Uterus (tissue), 4 donors: ENCODE measurements at places on chromosomes 11 and 22.
A peak's percentile ranks its signal among the peaks of the same experiment; 100 is the strongest.

DNA sequence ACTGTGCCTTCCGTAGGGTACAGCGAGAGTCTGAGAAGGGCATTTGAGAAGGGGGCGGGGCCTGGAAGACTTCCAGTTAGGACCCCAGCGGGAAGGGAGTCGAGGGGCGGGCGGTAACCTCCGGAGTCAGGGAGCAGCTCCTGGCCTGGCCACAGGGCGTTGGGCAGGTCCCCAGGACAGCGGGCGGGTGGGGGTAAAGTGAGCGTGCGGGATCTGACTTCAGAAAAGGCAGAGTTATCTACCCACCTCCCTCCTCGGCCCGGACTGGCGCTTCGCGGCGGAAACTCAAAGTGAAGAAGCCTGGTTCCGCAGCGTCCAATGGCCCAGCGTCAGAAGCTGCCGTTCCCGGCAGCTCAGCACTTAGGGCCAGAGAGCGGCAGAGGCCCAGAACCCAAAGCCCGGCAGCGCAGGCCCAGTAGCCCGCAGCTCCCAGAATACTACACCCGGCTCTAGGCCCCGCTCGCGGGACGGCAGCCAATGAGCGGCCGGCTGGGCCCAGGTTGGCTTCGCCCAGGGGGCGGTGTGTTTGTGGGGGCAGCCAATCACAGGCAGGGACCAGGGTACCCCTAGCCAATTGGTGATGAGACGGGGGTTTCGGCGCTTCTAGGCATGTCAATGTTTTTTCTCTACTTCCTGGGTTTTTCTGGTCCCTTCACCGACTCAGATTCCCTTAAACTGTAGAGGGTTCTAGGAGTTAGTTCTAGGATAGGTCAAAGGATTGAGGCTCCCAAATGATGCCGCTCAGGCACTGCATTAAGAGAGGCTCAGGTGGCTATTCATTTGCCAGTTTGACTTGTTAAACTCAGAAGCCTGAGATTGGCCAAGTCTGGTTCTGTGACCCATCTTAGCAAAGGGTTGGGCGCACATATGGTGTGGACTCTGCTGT is at the start of gene TRIM68:
Gene TRIM68, minus strand, starts transcription at position 451 of the 886 bp plus-strand sequence. CDS start 2,727 bp downstream, outside the sequence.
- DNase-seq: peak; percentile 97

- no peak for DNase-seq
These were observed 833.5 kb downstream of the KCNA4 start for GRCh38 chr11:29183301-29183700.

DNA sequence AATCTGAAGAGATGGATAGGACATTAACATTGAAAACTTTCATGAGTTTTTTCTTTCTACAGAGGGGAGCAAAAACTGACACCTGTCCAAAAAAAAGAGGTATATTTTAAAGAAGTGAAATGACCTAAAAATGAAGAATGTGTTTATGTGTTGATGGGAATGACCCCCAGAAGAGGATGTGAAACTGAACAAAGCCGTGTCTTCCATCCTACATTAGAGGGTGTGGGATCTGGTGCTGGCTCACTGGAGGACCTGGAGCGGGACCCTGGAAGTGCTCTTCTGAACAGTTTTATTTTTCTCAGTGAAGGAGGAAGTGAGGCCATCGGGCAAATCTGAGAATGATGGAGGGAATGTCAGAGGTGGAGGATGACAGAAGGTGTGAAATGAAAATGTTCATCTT is 470.1 kb downstream of the NTM start:
- no peak for DNase-seq

- DNase-seq: no peak
These were observed 10.6 kb upstream of the NNMT start for GRCh38 chr11:114285599-114285998.

- DNase-seq: no peak
These were observed 555.8 kb downstream of the BUD13 start for GRCh38 chr11:116217006-116217405.

DNA sequence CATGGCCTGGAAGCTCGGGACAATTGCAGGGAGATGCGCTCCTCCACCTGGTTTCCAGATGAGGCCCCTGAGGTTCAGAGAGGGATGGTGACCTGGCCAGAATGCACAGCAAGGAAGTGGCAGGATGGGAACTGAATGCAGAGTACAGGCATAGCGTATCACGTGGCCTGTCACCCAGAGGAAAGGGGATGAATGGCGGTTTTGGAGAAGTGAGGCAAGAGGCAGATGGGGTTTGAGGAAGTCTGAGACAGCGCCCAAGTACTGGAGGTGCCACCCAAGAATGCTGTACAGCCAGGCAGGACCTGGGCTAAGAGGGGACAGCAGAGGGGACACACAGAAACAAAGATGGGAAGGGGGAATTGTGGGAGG is 4.9 kb downstream of the RAB3IL1 start:
- peak; percentile 22 for DNase-seq

DNA sequence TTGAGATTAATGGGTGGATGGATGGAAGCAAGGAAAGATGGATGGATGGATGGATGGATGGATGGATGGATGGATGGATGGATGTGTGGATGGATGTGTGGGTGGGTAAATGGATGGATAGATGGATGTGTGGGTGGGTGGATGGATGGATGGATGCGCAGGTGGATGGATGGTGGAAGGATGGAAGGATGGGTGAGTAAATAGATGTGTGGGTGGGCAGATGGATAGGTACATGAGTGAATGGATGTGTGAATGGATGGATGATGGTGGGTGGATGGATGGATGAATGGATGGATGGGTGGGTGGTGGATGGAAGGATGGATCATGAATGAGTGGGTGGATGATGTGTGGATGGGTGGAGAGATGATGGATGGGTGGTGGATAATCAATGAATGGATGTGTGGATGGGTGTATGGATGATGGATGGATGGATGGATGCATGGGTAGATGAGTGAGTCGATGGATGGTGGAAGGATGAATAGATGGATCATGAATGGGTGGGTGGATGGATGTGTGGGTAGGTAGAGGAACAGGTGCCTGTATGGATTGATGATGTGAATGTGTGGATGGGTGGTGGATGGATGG is 375.2 kb downstream of the BRD1 start:
- no peak for DNase-seq

DNA sequence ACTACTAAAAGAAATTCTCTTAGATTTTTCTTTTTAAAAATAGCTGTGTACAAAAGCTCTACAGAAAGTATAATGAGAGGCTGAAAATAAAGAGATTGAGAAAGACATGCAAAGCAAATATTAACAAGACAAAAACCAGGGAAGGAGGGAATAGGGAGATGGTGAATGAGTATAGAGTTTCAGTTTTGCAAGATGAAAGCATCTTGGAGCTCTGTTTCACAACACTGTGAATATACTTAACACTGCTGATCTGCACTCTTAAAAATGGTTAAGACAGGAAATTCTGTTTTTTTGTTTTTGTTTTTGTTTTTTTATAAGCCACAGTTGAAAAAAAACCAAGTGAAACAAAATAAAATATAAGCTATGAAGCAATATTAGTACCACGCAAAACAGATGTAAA is 5.5 kb downstream of the TMEM218 start:
- no peak for DNase-seq

- DNase-seq: no peak
These were observed 75.4 kb upstream of the ARHGAP20 start for GRCh38 chr11:110787680-110788079.

DNA sequence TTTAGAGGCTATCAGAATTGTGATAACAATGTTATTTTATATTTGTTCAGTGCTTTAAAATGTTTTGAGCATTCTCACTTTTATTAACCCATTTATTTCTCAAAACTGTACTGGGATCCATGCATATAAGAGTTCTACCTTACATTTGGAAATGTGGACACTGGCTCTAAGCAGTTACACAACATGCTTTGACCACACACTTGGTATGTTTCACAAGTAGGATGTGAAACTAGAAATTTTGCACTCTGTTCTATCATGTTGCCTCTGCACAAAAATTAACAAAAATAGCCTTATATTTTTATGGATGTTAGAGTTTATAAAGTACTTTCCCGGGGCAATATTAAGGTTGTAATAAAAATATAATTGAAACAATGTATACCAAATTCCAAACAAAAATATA is 126.9 kb upstream of the CHORDC1 start:
- DNase-seq: no peak

DNA sequence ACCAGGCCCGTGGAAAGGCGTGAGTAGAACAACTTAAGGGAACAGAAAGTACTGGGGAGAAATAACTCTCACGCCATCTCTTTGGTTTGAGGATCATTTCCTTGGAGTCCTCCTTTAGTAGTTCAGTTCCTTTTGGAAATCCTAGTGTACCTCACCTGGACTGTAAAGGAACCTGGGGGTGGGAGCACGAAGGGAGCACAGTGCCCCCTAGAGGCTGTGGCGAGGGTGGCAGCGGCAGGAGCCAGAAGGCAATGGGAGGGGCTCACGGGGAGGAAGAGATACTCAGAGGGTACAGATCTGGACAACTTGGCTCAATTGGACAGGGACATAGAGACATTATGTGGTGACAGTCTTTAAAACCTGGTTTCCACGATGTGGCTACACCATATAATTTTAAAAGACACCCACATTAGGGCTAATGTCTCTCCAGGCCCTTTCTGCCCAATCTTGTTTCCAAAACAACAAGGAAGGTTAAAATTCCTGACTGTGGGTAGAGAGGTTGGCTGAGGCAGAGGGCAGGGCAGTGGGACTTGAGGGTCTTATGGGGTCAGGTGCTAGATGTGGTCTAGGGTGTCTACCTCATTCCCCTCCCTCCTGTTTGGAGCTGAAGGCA is 87.0 kb downstream of the CSNK2A3 start:
- peak; percentile 44 for DNase-seq

DNA sequence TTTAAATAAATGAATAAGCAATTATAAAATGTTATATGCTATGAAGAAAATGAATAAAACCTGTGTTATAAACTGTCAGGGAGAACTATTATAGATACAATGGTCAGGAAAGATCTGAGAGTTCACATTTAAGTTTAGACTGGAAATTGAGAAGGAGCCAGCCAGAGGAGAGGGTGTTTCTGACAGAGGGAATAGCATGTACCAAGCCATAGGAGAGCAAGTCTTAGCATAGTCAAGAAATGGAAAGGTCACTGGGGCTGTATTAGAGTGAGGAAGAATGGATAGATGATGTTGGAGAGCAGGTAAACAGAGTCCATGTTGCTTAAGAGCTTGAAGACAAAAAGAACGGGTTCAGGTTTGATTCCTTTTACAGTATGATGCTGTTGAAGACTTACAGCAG is 87.4 kb downstream of the FAM83F start:
- DNase-seq: no peak

DNA sequence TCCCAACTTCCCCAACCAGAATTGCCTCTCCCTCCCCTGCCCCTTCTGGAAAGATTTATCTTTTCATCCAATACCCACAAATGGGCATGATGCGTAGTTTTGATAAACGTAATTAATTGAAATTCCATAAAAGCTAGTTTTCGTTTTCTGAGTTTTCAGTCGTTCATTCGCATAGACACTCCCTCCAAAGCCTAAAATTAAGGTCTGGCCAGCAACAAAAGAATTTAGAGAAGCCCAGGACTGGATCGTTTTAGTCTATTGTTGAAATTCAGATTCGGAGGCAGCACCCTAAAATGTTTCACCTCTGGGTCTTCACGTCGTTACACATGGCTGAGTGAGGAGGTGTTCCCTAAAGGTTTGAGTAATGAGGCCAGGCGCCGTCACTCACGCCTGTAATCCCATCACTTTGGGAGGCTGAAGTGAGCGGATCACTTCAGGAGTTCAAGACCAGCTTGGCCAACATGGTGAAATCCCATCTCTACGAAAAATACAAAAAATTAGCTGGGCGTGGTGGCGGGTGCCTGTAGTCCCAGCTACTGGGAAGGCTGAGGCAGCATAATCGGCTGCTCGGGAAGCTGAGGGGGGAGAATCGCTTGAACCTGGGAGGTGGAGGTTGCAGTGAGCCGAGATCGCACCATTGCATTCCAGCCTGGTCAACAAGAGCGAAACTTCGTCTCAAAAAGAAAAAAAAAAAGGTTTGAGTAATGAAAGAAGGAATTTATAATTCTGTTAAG is 589 bp upstream of the NDUFC2 start:
- no peak for DNase-seq

GRCh38 chr11:127713226-127713625 is 712.7 kb upstream of the KIRREL3 start:
- DNase-seq: no peak

GRCh38 chr11:69002570-69003231 is 10.3 kb downstream of the MRGPRF start:
- peak; percentile 32 for DNase-seq

- DNase-seq: peak; percentile 51
These were observed 13.1 kb downstream of the USP2 start for GRCh38 chr11:119368121-119369034.

- DNase-seq: no peak
These were observed 5.5 kb downstream of the PRSS23 start for GRCh38 chr11:86805873-86806310.

DNA sequence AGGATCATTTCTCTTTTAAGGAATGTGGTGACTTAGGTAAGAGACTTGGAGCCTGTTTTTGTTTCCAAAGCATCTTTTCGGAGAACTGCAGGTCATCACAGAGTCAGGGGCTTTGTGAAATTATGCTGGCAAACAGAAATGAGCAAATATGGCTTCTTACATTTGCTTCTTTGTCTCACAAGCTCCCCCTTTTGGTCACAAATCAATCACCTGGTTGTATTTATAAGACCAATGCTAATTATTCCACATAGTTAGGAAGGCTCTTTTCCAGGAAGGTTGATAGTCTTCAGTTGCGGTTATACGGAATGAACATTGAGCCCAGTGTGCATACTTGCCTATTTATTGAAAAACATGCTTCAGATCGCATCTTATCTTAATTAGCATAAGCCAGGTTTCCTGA is 34.6 kb upstream of the CEP126 start:
- no peak for DNase-seq

GRCh38 chr11:116727990-116728389 is 44.8 kb downstream of the BUD13 start:
- DNase-seq: no peak

GRCh38 chr11:12150831-12151382 is 40.5 kb downstream of the MICAL2 start:
- no peak for DNase-seq

DNA sequence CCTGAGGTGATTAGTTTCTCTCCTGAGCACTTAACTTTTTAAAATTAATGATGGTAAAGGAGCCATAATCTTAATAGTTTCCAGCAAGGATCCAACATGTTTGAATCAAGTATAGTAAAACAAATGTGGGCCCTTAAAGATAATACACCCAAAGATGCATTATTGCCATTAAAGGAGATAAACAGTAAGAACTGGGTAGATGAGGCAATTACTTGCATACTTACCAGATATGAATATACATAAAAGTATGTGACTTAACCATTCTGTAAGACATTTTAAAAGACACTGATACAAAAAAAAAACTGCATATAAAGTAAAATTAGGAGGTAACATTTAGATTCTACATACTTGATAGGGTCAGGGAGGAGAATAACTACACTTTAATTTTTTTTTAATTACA is 48.2 kb downstream of the CADM1 start:
- no peak for DNase-seq

- DNase-seq: peak; percentile 59
These were observed 23.6 kb upstream of the UPB1 start for GRCh38 chr22:24471570-24471969.
